Right ventricle myocardium inferior (tissue), 1 donor: ENCODE measurements at places on chromosomes 5 and 9. TPM values are rescaled to one million over a fixed set of nuclear protein-coding genes. Genes with fewer than 3 reads are reported as not detected.

The TNFSF8 gene
- total RNA-seq, result 0.57 TPM

The RANBP3L gene
- total RNA-seq, result 0.49 TPM

The TMED7 gene
- 66.6 TPM for total RNA-seq

The FREM1 gene
- 2.9 TPM for total RNA-seq

The PCDHB16 gene
- 2.5 TPM for total RNA-seq

The PIP5KL1 gene
- total RNA-seq, result not detected

The ADAMTS2 gene
- 3.7 TPM for total RNA-seq

The CYSRT1 gene
- not detected for total RNA-seq

The SEMA6A gene
- total RNA-seq, result 7.8 TPM

The ABHD17B gene
- 10.5 TPM for total RNA-seq

The LRRC19 gene
- not detected for total RNA-seq

The FBP2 gene
- 0.54 TPM for total RNA-seq

The PCDHA9 gene
- not detected for total RNA-seq

The ZNF618 gene
- 1.6 TPM for total RNA-seq

The FNIP1 gene
- total RNA-seq, result 30.8 TPM

The ARID3C gene
- not detected for total RNA-seq

The ATG10 gene
- 3.9 TPM for total RNA-seq

The OR1Q1 gene
- not detected for total RNA-seq

The UGT3A2 gene
- total RNA-seq, result not detected

The DRD1 gene
- not detected for total RNA-seq

The RNF224 gene
- total RNA-seq, result not detected
